H54 (cell line): ENCODE measurements at places on chromosomes 1 and 21.

DNA sequence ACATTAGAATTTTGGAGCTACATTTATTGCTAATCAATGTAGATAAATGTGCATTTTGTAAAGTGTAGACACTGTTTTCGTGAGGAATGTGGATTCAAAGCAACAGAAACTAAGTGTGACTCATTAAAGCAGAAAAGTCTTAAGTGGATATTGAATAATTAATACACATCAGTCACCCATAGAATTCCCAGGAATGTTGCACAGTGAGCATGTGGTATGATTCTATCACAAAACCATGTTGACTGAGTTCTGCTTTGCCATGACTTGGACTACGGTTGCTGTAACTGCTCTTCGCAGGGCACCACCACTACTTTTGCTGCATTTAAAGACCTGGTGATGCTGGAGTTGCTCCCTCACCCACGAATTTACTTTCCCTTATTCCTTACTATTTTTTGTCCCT, 471.8 kb downstream of the KCNT2 start:
- no peak for DNase-seq

GRCh38 chr1:25082216-25082899, 149.9 kb downstream of the SYF2 start:
- DNase-seq: peak; percentile 35

DNA sequence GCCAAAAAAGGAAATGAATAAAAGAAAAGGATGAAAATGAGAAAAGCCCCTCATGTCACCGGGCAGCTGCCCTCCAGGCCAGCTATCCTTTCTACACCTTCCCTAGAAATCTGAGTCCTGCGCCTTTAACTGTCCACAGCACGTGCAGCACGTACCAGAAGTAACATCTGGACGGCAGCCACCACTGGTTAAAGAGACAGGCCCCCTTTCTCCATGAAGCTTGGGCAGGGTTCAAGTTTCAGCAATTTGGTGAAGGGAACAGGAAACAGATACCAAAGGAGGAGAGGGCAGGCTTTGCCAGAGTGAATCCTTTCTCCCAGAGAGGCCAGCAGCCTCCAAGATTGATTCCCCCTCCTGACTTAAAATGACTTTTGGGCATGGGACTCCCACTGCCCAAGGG, 3.6 kb upstream of the KIAA2013 start:
- DNase-seq: peak; percentile 42

DNA sequence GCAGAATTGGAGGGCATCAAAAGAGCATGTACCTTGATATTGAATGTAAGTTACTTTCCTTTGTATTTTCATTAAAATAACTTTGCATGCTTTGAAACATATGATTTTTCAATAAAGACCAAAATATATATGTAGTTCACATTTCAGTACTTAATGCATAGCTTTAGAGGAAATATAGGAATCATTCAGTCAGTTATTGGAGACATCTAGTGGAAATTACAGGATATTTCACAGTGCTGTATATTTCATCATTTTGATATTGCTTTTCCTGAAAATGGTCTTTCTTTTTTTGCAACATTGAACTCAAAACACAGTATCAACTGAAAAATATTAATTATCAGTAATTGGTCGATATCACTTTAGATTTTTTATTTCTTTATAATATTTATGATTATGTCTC, 375.8 kb downstream of the NCAM2 start:
- no peak for DNase-seq

GRCh38 chr1:157157501-157158190, 19.5 kb upstream of the ETV3 start:
- no peak for DNase-seq

- DNase-seq: no peak
Measured at GRCh38 chr1:119959268-119960220, 63.2 kb upstream of the ADAM30 start.
